ENCODE measurements at places on chromosomes 7 and 10. TPM values are rescaled to one million over a fixed set of nuclear protein-coding genes. Genes with fewer than 3 reads are reported as not detected.

SPAM1 gene
- total RNA-seq: not detected

TMEM213 gene
- not detected for total RNA-seq

SPDYE2B gene
- total RNA-seq: not detected

ZNF22 gene
- total RNA-seq: 13.5 TPM

PRLHR gene
- not detected for total RNA-seq

HOGA1 gene
- under 0.01 TPM for total RNA-seq

BEND7 gene
- 0.29 TPM for total RNA-seq

UNCX gene
- not detected for total RNA-seq

SDK1 gene
- 2.0 TPM for total RNA-seq

GNG11 gene
- 59.0 TPM for total RNA-seq

HOXA6 gene
- total RNA-seq: 3.2 TPM

NUTM2B gene
- not detected for total RNA-seq

TUBAL3 gene
- not detected for total RNA-seq

CRYGN gene
- total RNA-seq: not detected

MYH16 gene
- total RNA-seq: not detected

GOLGA7B gene
- total RNA-seq: not detected

PIK3CG gene
- under 0.01 TPM for total RNA-seq

TAS2R4 gene
- not detected for total RNA-seq

DIP2C gene
- total RNA-seq: 14.4 TPM

LYZL2 gene
- not detected for total RNA-seq

PLEKHS1 gene
- total RNA-seq: not detected

IL2RA gene
- total RNA-seq: not detected
